ENCODE measurements at places on chromosomes 16 and 17. TPM values are rescaled to one million over a fixed set of nuclear protein-coding genes. Genes with fewer than 3 reads are reported as not detected.

GRCh38 chr16:8530752-8531384 is 59.4 kb downstream of the TMEM114 start:
- no peak overlapping the region for H3K4me3 ChIP-seq
- H3K27ac ChIP-seq, result no peak overlapping the region
- peaks cover 4% of the 10 kb centered on the region for H3K4me1 ChIP-seq

Gene MAPK8IP3
- total RNA-seq, result 3.6 TPM

Gene KCNJ12
- not detected for total RNA-seq

- H3K27ac ChIP-seq, result no peak overlapping the region
- no peak overlapping the region for H3K4me3 ChIP-seq
- DNase-seq, result no peak
- no peaks in the 10 kb centered on the region for H3K27me3 ChIP-seq
These were observed 193.8 kb upstream of the IRX3 start for GRCh38 chr16:54480429-54480828.

- peaks cover 8% of the 10 kb centered on the region for H3K36me3 ChIP-seq
- H3K27me3 ChIP-seq, result no peaks in the 10 kb centered on the region
- peaks cover 11% of the 10 kb centered on the region for H3K4me1 ChIP-seq
- H3K4me3 ChIP-seq, result no peak overlapping the region
- no peak for DNase-seq
- no peak overlapping the region for H3K27ac ChIP-seq
These were observed 30.9 kb downstream of the IFT140 start for GRCh38 chr16:1580956-1581355.

Gene KRTAP4-1
- total RNA-seq, result not detected

Measured in HepG2 (cell line).